NCI-H187 treated with DMSO at 0.1 percent for 48 hours (cell line): ENCODE measurements at places on chromosomes 5 and 9.

DNA sequence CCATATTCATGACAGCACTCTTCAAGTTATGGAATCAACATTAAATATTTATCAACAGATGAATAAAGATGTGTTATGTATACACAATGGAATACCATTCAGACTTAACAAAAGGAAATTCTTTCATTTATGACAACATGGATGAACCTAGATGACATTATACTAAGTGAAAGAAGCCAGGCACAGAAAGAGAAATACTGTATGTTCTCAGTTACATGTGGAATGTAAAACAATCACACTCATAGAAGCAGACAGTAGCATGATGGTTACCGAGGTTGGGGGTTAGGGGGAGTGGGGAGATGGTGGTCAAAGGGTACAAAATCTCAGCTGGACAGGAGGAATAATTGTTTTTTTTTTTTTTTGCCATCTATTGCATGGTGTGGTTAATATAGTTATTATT, 431.9 kb downstream of the DMAC1 start:
- DNase-seq: no peak

DNA sequence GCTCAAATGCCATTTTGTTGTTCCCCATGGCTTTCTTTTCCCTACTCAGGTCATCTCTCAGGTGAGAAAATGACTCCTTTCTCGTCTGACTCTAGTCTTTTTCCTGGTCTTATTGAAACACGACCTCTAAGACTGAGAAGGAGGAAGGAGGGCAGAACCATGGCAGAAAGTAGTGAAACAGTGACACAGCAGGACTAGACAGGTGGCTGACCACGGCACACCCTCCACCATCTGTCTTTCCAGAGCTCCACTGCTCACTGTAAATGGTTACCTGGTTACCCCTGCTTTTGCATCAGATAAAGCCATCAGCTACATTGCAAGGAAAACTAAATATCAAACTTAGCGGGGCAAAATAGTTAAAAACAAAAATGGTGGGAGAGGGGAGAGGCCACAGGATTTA, 30.9 kb downstream of the NR4A3 start:
- DNase-seq: no peak

DNA sequence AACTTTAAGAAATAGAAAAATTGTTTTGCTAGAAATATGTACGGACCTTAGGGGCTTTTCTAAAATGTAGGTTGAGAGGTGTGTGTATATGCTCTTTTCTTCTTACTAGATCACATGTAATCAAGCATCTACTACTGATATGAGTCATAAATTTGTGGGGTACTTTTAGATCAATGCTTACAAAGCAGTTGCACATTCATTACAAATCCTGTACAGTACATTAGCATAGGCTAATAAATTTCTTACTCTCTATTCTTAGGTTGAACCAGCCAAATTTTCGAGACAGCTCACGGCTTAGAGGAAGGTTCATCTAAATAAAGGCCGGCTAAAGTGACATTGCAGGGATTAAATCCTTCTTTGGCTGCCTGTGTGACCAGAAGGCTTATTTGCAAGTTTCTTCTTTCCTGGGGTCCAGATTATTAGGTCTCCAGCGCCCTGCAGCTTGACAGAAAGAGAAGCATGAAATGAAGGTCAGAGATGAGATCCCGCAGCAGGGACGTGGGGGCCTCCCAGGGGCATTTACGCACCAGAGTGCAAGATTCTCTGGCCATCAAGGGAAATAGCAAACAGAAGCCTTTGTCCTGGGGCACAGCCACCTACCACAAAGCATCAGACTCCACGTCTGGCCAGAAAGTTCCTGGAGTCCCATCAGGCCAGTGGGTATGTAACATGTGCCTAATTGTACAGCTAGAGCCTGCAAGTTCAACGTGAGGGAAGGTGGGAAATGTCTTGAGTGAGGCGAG, 53.0 kb downstream of the NIM1K start:
- DNase-seq: no peak

- no peak for DNase-seq
Observed at GRCh38 chr5:140175367-140176030, 511 bp downstream of the CYSTM1 start.

DNA sequence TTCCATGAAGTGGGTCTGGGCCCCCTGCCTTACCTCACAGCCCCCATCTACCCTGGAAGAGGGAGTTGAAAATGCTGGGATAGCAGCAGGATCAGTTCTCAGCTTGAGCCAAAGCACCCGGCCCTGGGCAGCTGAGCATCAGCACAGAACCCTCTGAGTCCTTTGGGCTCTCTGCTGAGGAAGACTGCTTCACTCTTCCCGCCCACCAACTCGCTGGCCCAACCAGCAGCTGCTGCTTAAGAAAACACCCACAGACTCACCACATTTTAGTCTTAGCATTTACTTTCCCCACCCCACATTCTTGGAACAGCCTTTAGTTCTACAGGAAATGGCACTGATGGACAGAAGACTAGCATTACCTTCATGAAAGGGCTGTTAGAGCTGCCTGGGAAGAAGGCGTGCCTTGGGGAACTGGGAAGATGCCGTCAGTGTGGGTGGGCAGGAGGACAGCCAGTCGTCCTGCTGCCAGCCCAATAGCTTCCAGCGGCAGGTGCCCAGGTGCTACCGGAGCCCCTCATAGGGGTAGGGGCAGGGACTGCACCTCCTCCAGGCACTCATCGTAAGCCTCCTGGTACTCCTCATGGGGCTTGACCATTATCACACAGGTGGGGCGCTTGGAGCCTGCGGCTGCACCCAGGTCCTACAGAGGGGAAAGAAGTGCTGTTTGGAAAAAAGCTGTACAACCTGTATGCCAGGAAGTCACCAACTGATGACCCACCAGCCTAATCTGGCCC, 4.3 kb downstream of the NHP2 start:
- DNase-seq: no peak

DNA sequence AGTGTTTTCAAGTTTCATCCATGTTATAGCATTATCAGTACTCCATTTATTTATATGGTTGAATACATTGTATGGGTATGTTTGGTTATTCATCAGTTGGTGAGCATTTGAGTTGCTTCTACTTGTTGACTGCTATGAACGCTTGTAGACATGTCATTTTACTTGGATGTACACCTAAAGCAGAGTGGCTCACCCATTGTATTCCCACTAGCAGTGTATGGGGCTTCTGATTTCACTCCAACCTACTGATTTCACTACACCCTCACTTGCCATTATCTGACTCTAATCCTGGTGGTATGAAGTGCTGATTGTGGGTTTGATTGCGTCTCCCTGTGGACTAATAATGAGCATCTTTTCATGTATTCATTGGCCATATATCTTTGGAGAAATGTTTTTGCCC, 9.5 kb downstream of the NPM1 start:
- no peak for DNase-seq

DNA sequence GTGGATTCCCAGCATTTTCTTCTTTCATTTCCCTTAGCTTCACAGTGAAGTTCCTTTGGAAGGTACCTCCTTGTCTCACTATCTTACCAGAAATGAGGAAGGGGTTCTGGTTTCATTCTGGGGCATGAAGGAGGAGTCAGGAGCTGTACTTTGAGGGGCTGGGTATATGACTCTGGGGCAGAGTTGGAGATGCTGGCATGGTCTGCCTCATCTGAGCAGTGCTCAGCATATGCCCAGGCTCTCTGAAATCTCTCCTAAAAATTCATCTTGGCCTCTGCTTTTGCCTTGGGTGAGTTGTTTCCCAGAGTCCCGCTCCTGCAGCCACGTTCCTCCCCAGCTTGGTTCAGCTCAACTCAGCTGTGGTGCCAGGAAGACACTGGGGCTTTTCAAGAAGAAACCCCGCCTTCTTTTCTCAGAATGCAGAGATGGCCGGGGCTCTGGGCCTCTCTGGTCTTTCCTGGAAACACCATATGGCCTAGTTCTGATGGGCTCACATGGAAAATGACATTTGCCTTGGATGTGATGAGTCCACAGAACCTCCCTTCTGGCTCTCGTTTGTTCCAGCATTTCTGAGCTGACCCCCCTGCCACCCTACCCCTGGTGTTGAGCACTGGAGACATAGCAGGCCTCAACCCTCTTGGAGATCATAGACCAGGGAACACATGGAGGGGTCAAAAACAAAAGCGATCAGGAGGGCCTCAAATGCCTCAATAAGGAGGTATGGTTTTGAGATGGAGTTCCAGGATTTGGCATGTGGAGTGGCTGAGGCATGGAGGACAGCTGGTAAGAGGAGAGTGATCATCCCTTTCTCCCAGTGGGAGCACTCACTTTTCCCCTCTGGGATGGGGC, 12.0 kb upstream of the TGFBR1 start:
- DNase-seq: no peak

DNA sequence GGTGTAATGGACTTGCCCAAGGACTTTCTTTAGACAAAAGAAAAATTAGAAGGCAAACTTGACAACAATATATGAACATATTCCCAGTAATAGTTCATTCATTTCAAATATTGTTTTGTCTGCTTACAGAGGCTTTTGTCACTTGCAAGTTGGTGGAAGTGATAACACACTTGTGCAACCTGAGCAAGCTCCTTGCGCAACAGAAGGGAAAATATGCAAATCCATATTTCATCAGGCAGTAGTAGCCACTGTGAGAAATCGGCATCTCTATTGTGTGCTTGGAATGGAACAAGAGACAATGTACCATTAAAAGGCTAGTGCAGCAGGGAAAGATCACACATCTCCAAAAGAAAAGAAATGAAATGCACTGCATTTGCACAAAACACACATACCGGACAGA, 125.3 kb upstream of the RASEF start:
- DNase-seq: no peak

DNA sequence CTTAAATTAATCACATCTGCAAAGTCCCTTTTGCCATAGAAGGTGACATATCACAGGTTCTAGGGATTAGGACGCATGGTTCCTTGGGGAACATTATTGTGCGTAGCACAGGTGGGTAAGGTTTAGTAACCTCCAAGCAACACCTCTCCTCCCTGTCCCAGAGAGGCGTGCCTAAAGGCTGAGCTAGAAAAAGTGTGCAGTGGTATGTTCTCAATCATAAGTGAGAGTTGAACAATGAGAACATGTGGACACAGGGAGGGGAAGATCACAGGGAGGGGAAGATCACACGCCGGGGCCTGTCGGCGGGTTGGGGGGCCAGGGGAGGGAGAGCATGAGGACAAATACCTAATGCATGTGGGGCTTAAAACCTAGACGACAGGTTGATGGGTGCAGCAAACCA, 14.9 kb downstream of the DAB2IP start:
- DNase-seq: no peak

DNA sequence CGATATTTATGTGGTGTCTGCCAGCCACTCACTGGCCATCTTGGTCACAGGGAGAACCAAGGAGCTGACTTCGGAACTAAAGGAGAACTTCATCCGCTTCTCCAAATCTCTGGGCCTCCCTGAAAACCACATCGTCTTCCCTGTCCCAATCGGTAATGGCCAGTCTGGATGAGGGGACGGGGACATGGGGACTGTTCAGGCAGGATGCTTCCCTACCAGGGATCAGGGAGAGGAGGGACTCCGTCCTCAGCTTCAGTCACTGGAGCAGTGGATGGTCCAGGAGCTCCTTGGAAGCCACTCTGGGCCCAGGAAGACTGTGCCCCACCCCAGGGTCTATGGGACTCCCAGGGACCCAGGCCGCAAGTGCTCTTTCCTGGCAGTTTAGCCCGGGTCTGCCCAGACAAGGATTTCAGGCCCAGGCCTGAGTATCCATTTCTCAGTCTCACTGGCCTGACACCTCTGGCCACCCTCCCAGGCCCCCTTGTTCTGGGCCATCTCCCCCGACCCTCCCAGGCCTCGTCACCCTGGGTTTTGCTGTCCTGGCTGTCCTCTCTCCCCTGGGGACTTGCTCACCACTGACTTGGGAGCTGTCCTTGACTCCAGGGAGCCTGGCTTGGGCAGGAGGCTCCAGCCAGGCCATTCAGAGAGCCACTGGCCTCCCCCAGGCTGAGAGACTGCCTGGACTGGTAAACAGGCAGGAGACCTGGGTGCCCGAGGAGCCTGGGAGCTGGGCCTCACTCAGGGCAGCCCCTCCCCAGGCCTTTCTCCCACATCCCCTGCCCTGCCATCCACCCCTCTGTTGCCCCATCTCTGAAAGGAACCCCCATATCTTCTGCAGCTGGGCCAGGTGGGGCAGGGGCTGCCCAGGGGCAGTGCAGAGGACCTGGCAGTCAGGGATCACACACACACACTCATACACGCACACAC, 3.1 kb downstream of the LCN2 start:
- no peak for DNase-seq

GRCh38 chr9:89012294-89013042, 21.2 kb downstream of the S1PR3 start:
- DNase-seq: no peak

DNA sequence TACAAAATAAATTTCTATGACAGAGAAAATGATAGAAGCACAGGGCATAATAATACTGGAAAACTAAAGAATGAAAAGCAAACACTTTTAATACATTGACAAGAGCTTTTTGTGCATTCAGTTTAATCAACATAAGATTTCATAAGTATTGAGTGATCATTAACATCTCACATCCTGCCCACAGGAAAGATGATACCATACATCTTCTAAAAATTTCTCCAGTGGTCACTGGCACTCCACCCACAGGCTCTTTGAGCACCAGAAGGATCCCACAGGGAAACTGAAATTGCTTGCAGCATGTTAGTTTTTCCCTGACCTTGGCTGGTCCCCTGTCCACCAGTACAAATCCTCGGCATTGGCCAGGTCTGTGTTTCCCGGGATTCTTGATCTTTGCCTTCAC, 186.0 kb downstream of the CEMIP2 start:
- DNase-seq: no peak

GRCh38 chr5:143024228-143024920, 254.2 kb downstream of the ARHGAP26 start:
- peak; percentile 29 for DNase-seq

GRCh38 chr9:76456202-76456926, 2.6 kb upstream of the GCNT1 start:
- no peak for DNase-seq

- no peak for DNase-seq
Observed at GRCh38 chr5:66807743-66808142, 211.6 kb downstream of the MAST4 start.

GRCh38 chr5:74889523-74890105, 23.4 kb upstream of the FAM169A start:
- DNase-seq: no peak

- DNase-seq: no peak
Observed at GRCh38 chr9:83312537-83312936, 225.7 kb downstream of the FRMD3 start.

DNA sequence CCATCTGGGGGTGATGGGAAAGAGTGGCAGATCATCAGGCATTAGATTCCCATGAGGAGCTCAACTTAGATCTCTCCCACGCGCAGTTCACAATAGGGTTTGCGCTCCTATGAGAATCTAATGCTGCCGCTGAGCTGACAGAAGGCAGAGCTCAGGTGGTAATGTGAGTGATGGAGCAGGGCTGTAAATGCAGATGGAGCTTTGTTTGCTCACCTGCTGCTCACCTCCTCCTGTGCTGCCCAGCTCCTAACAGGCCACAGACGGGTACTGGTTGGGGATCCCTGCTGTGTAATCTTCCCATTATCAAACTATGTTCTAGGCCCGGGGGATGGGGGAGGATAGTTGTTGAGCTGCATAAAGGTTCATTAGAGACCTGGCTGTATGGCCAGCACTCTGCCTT, 58.4 kb downstream of the UGCG start:
- DNase-seq: peak; percentile 73

DNA sequence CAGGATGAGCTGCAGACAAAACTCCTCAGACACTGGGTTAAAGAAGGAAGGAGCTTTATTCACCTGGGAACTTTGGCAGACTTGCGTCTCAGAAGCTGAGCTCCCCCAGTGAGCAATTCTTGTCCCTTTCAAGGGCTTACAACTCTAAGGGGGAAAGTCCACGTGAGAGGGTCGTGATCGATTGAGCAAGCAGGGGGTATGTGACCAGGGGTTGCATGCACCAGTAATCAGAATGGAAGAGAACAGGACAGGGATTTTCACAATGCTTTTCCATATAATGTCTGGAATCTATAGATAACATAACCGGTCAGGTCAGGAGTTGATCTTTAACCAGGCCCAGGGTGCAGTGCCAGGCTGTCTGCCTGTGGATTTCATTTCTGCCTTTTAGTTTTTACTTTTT, 202.8 kb upstream of the MRPS30 start:
- no peak for DNase-seq
